Hematopoietic multipotent progenitor cell treated with erythropoietin and hydrocortisone succinate and interleukin-3 and kit ligand, for 4 days (in vitro differentiated cells): ENCODE measurements at places on chromosomes 7 and 10.

DNA sequence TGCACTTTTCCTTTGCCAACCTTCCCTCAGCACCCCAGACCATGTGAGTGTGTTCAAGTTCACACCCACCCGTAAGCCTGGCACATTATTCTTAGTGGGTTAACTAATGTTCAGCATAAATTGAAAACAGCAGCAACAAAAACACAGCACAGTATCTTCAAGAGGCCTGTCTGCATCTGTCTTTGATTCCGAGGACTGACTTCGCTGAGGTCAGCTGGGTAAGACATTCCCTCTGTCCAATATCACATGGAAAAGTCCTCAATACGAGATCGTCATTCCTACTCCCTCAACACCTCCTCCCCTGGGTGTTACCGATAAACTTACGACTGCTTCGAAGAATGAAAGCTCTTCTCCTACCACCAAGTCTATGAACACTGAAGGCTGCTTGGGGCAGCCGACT lies 218.8 kb downstream of the SFMBT2 start:
- no peak for DNase-seq

- DNase-seq = peak; percentile 49
These were observed 123.7 kb upstream of the ASAH2 start for GRCh38 chr10:50375051-50375452.

DNA sequence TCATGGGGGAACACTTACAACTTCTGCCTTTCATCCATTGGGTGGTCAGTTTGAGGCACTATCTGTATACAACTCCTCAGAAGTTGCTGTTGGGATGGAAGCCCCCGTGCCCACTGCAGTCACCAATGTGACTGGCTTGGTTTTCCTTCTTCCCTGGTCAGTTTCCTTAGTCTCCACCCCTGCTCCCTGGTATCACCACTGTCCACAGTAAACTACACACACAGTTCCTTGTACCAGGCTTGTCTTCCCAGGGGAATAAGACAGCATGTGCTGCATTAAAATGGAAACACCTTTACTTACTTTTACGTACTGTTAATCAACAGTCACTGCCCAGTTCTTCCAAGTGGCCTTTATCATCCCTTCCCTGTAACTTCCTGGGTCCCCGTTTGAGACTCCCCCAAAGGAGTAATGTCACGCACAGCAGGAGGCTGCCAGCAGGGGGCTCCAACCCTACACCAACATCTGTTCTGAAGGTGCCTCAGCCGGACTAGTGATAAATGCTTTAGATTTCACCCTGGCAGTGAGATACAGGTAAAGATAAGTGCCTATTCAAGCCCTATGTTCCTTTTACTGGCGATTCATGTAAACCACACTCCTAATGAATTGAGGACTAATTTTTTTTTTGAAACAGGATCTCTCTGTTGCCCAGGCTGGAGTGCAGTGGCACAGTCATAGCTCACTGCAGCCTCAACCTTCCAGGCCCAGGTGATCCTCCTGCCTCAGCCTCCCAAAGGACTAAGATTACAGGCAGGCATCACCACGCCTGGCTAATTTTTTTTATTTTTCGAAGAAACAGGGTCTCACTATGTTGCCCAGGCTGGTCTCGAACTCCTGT lies 45.3 kb upstream of the PIK3AP1 start:
- peak; percentile 88 for DNase-seq

DNA sequence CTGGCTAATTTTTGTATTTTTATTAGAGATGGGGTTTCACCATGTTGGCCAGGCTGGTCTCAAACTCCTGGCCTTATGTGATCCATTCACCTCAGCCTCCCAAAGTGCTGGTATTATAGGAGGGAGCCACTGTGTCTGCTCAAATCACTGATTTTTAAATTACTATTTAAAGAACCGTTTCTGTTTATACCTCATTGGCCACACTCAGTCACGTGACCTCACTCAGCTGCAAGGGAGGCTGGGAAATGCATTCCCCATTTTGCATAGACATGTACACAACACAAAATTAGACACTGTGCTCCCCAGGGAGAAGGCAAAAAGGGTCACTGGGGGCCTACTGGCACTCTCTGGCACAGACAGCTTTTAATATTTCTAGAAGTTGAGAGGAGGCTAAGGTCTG lies 13.6 kb upstream of the CALU start:
- no peak for DNase-seq

GRCh38 chr7:835485-836401 lies 3.5 kb downstream of the SUN1 start:
- peak; percentile 18 for DNase-seq

GRCh38 chr7:22001345-22002004 lies 55.8 kb upstream of the CDCA7L start:
- DNase-seq = peak; percentile 75

GRCh38 chr7:35988818-35989217 lies 164.2 kb upstream of the EEPD1 start:
- DNase-seq = no peak

DNA sequence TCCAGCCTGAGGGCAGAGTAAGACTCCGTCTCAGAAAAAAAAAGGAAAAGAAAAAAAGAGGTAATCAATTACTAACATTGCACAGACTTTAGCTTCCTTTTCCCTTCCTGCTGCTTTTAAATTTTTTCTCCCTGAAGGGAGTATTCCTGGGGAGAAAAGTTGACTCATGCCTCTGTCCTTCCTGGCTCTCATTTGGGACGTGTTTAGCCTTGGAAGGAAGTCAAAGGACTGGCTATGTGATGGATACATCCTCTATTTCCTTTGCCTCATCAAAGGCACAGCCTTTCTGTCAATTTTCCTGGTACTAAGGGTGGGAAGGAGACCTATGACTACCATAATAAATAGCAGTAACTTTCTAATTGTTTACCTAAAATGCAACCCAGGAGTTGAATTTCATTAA lies 77.6 kb downstream of the ITGA8 start:
- DNase-seq = no peak

- DNase-seq = no peak
These were observed 195.4 kb downstream of the CDC14C start for GRCh38 chr7:49119706-49120105.

DNA sequence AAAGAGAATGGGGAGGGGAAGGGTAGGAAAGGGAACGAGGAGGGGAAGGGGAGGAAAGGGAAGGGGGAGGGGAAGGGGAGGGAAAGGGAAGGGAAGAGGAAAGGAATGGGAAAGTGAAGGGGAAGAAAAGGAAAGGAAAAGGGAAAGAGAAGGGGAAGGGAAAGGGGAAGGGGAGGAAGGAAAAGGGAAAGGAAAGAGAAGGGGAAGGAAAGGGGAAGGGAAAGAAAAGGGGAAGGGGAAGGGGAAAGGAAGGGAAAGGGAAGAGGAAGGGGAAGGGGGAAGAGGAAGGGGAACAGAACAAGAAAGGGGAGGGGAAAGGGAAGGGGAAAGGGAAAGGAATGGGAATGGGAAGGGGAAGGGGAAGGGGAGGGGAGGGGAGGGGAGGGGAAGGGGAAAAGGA lies 352.1 kb downstream of the PARD3 start:
- no peak for DNase-seq

GRCh38 chr10:75928231-75928630 lies 496.8 kb downstream of the LRMDA start:
- no peak for DNase-seq

- DNase-seq = peak; percentile 70
These were observed at the start of gene SFXN2 for GRCh38 chr10:102714621-102715455. TSS of gene SFXN2 (plus strand) at chr10:102714636. CDS start at chr10:102726637, 12,001 bp downstream.

- peak; percentile 67 for DNase-seq
These were observed 1.4 kb downstream of the TRA2A start for GRCh38 chr7:23530405-23530804.
